ENCODE measurements at places on chromosomes 11 and 22. TPM values are rescaled to one million over a fixed set of nuclear protein-coding genes. Genes with fewer than 3 reads are reported as not detected.

DNA sequence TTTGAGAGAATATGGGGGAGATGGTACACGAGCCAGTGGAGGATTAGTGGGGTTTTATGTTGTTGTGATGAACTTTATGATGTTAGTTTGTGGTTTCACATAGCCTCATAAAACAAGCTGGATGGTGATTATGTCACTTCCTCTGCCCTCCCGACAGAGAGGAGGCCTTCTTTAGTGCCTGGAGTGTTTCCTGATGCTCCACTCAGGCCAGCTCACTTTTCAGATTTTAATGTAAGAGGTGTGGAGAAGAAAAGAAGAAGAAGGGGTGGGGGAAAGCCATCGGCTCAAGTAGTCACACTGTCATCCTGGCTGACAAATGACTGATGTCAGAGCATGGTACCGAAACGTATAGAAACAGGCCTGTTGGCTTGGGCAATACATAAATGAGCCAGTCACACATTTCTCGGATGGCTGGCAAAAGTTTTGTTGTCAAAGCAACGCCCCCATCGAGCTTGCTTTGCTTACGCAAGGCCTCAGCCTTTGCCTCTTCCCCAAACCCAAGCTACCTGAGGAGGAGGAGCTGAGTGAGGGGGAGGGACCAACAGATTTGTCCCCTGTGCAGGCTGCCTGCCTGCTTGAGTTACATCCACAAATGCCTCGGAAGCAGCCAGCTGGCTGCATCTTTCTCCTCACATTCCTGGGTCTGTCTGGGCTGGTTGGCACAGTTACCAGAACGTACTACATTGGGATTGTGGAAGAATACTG is at the start of gene HEPHL1:
Gene HEPHL1, plus strand, starts transcription at position 578 of the 705 bp plus-strand sequence. Its CDS starts 15 bp downstream, at position 593.
- DNase-seq = no peak

DNA sequence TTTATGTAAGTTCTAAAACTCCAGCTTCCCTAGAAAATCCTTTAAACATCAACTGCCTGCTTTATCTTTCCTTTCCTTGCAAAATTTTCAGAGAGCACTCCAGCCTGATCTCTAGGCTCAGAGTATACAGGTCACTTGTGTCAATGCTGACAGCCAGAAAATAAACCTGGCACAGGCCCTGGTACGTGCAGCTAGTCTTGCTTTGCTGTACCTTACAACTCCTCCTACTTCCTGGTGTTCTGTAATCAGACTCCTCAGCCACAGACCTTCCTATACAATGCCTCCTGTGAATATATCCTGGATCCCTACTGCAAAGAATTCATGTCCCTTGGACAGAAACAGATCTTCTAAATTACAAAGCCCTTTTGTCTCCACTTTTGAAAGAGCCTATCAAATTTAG is 24.2 kb upstream of the TMEM123 start:
- DNase-seq = no peak

DNA sequence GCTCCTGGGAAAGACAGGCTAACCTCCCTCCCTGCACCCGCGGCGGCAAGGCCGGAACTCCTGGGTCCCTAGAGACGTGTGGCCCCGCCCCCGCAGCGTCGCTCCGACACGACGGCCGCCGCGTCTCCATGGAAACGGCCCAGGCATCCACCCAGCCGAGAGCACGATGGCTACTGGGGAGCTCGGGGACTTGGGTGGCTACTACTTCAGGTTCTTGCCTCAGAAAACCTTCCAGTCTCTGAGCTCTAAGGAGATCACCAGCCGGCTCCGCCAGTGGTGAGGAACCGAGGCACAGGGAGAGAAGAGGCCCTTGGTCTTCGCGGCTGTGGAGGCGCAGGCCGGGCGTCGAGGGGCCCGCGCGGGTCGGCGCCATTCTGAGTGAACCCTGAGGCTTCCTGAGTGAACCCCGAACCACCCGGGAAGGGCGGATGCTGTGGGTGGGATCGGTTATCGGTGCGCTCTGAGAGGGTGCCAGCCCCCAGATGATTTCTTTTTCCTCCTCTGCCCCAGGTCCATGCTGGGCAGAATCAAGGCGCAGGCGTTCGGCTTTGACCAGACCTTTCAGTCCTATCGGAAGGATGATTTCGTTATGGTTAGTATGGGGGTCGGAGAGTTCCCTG is at the start of gene CFAP300:
Gene CFAP300, plus strand, starts transcription at position 133 of the 620 bp plus-strand sequence. Its CDS starts 34 bp downstream, at position 167.
- peak; percentile 33 for DNase-seq

DNA sequence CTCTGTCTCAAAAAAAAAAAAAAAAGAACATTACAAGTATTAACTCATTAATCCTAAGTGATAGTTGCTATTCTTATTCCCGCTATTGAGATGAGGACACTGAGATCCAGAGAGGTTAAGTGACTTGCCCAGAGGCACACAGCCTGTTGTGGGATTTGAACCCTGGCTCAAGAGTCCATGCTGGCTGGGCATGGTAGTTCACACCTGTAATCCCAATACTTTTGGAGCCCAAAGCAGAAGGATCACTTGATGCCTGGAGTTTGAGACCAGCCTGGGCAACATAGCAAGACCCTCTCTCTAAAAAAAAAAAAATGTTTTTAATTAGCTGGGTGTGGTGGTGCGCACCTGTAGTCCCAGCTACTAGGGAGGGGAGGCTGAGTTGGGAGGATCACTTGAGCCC is 4.1 kb downstream of the GCAT start:
- DNase-seq = no peak

BIK gene
- total RNA-seq = 2.5 TPM

KCTD14 gene
- total RNA-seq = 2.3 TPM

DNA sequence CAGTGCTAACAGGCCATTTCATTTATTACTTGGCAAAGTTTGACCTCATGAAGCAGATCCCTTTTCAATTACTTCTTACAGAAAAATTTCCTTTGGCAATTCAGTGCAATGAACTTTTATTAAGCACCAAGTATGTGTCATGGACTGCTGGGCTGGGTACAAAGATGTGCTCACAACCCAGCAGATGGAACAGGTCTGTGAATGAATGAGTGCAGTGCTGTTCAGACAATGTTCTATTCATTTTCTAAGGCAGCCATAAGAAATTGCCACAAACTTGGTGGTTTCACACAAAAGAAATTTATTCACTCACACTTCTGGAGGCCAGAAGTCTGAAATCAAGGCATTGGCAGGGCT is 428.5 kb downstream of the SOX6 start:
- no peak for DNase-seq

- no peak for DNase-seq
Observed at GRCh38 chr11:126637795-126638175, 282.3 kb downstream of the ST3GAL4 start.

DNA sequence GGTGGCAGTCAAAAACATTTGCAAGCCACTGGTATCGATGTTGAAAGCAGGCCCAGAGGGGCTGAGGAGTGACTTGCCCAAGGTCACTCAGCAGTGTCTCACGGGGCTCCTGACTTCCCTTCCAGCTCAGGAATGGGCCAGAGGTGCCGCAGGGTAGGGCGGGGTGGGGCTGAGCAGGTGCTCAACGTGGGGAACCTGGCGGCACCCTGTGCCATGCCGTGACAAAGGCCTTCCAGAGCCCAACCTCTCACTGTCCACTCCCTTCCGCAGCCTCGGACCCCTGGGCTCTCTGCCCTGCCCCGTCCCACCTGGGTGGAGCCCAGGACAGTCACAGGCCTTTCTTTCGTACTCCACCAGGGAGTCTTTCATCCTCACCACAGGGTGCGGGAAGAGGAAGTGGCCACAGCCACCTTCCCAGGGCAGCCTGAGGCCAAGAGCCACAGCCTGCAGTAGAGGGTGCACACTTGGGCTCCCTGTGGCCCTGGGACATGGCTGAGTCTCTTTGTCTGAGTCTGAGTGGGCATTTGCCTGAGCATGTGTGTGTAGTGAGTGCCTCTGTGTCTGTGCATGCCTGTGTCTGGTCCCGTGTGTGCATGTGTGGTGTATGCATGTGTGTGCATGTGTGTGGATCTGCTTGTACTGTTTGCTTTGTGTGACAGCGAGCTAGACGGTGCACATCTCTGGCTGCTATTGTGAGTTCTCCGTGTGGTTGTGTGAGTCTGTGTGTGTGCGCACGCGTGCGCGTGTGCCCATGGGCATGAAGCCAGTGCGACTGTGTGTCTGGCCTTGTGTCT is 6.0 kb upstream of the LIF start:
- no peak for DNase-seq

- DNase-seq = no peak
Observed at GRCh38 chr22:46909237-46910030, 147.0 kb downstream of the TBC1D22A start.

DNA sequence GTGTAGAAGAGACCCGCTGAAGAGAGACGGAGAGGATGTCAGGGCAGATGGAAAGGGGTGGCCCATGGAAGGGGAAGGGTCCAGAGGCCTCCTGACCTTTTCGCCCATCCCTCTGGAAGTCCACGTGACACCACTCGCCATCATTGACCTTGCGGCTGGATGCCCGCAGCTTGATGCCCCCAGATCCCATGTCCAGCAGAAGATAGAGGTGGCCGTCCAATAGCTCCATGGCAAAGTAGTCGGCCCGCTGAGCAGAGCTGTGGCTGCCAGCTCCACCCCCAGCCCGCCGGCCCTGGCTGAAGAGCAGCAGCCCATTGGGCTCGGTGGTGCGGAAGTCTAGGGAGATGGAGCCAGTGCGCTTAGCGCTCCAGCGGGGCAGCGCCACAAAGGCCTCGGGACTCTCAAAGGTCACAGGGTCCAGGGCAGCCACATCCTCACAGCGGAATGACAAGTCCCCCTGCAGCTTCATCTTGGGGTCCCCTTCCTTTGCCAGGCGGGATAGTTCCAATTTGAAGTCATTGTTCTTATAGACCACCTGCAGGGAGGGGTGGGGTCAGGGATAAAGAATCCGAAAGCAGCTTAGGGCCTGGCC is 55.7 kb downstream of the NRXN2 start:
- no peak for DNase-seq

- DNase-seq = no peak
Observed at GRCh38 chr11:124301548-124301947, 12.2 kb downstream of the OR8D1 start.

DNA sequence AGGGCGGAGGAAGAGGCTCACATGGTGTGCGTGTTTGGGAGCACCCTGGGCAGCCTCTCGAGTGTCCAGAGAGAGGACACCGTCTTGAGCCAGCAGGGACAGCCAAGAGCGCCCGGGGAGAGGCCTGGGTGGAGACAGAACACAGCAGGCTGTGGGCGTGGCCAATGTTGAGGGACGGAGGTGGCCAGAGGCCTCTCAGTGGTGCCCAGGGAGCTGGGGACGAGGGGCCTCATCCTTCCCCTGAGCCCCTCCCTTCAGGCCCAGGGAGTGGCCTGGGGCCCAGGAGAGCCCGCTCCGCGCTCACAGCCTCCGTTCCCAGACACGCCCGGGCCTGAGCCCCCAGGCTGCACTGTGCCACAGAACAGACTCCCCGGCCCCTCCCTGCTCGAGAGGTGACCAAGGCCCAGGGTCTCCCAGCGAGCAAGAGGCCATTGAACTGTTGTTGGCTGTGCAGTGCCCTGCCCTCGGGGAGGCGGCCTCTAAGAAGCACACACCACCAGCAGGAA is 48.4 kb downstream of the CDKN1C start:
- peak; percentile 85 for DNase-seq

- no peak for DNase-seq
Observed at GRCh38 chr11:99391245-99391644, 370.5 kb downstream of the CNTN5 start.

GRCh38 chr22:50737728-50738648 is at the start of gene ACR:
ACR (plus strand) TSS chr22:50738204; CDS start chr22:50738236, 32 bp downstream.
- no peak for DNase-seq

- no peak for DNase-seq
Observed at GRCh38 chr22:29541845-29542244, 11.7 kb downstream of the THOC5 start.

DNA sequence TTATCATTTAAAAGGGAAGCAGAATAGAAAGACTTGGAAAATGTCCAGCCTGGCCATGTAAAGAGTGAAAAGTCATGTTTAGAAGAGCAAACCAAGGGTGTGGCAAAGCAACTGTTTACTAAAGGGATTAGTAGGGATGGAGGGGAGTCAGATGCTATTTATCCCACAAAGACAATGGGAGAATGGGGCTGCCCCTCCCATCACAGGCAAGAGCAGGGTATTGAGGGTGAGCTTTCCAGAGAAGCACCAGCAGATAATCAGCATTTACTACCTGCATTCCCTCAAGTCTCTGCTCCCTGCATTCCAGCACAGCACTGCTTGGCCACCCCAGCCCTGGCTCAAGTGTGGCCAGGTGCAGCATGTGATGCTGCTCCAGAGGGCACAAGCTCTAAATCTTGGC is 18.5 kb upstream of the QSER1 start:
- no peak for DNase-seq

- no peak for DNase-seq
Observed at GRCh38 chr22:47287516-47287915, 525.1 kb downstream of the TBC1D22A start.

- DNase-seq = no peak
Observed at GRCh38 chr11:73465023-73465675, 89.0 kb downstream of the RELT start.
